Pulmonary artery endothelial cell (primary cell): ENCODE measurements at places on chromosomes 2 and 18.

GRCh38 chr2:27889774-27890145, 427 bp downstream of the RBKS start:
- DNase-seq, result no peak

DNA sequence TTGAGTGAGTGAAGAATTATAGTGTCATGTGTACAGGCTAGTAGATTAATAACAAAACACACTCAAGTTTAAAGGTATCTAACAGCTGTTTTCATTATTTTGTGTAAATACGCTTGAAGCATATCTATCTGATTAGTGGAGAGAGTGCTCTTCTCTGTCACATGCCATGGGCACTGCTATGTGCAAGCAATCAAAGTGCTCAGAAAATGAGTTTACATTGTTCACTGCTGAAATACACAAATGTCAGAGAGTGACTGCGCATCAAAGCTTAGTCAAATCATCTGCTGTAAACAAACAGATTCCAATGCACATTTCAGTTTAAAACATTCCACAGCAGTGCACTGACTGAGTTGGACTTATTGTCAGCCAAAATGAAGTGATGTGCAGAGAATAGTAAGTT, 423.4 kb downstream of the ZEB2 start:
- no peak for DNase-seq

DNA sequence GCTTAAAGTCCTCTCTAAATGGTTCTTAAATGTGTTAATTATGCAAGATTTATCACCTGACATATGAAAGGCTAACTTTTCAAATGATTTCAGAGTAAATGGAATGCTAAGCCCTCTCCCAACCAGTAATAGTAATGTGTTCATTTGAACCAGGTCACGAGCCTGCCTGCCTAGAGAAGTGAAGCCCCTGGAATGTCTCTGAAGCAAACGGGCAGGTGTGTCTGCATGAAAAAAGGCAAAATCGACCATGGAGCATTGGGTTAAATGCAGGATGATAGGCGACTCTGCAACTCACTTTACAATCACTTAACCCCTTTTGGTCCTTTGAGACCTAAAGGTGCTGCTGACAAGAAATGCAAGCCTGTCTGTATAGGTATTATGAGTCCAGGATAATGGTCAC, 798.4 kb upstream of the ACVR2A start:
- DNase-seq, result no peak

DNA sequence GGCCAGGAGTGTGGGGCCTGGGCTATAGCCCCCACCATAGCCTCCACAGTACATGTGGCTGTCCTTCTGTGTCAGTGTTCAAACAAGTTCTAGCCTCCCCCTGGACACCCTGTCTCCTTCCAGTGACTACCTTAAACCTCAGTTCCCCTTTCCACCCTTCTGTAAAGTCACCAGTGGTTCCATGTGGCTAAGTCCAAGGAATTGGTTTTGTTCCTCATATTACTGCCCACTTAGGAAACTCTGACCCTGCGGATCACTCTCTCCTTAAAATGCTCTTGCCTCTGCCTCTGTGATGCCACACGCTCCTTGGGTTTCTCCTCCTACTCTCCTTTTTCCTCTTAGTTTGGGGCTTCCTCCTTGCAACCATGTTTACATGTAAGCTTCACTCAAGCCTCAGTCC, 27.8 kb upstream of the REL start:
- DNase-seq, result no peak

DNA sequence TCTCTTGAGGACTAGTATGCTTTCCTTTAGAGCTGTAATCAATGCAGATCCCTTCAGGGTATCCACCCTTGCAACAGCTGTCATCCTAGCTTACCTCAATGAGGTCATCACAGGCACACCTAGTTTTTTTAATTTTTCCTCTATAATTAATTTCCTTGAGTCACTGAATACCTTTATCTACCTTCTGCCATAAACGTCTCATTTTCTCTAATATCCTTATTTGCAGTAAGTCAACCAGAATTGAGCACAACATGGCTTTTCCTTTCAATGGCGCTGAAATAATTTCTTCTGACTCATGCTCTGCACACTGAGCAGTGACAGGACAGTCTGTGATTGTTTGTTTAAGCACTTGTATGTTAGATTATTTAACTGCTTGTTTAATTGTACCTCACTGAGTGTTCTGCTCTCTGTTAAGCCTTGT, 49.4 kb downstream of the ETAA1 start:
- DNase-seq, result no peak

GRCh38 chr2:127619877-127620705, 25.9 kb upstream of the GPR17 start:
- DNase-seq, result no peak

- peak; percentile 77 for DNase-seq
These were observed 26.1 kb upstream of the SETBP1 start for GRCh38 chr18:44654573-44654972.

DNA sequence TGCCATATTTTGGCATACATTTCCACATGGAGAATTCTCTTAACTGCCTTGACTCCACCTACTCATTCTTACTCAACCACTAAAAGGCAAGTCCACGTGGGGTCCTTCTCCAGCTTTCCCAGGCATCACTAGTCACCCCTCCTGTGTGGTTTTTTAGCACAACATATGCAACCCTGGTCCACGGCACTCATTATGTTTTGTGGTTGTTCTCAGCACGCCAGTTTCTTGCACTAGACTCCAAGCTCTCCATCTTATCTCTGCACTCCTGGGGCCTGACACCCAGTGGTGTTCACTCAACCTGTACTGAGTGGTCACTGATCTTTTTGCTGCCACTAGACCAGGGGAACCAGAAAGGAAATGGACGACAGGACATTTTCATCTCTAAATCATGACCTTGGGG, 18.0 kb downstream of the MARCHF4 start:
- no peak for DNase-seq

GRCh38 chr2:180670302-180671003, 310.0 kb upstream of the UBE2E3 start:
- no peak for DNase-seq

DNA sequence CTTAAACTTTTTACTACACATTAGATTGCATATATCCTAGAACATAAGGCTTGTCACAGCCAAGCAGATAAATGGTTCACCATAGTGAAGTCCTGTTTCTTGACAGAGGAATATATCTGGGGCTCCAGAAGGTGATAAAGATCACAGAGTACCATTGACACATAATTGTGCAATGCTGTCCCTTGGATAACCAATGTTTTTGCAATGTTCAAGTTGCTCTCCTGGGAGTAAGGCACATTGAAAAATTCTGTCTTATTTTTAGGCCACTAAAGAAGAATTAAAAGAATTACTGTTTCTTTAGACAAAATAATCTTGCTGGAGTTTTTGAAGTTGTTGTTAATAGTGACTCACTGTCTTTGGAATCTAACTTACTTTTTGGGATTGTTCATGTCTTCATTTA, 1132.8 kb downstream of the LRP1B start:
- DNase-seq, result no peak

- DNase-seq, result no peak
These were observed 143.9 kb downstream of the MYT1L start for GRCh38 chr2:2187196-2187595.

DNA sequence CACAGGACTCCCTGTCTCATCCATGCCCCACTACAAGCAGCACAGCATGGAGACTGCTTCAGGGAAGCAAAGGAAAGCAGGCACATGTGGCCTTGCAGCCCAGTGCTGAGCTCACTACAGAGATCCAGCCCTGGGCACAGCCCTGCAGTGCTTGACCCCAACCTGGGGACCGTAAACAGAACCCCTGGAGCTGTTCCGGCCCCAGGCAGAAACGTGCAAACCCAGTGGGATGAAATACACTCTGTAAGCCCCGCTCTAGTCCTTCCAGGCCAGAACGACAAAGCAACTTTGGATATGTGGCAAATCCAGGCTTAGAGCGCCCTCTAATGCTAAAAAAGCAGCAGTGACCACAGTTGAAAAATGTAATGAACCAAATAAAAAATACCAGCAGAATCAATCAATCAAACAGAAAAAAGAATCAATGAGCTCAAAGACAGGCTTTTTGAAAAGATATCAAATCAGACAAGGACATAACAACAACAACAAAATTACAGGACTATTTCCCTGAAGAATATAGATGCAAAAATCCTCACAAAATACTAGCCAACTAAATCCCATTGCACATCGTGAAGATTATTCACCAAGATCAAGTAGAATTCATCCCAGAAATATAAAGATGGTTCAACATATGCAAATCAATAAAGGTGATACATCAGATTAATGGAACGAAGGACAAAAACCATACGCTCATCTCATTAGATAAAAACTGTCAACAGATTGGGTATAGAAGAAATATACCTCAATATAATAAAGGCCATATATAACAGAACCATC, 45.6 kb downstream of the ZNF519 start:
- DNase-seq, result no peak

- no peak for DNase-seq
These were observed 366.9 kb downstream of the NYAP2 start for GRCh38 chr2:225766431-225766830.

- no peak for DNase-seq
These were observed 13.9 kb downstream of the ARPC2 start for GRCh38 chr2:218230882-218231281.

GRCh38 chr2:121897335-121897970, 142.0 kb downstream of the TSN start:
- DNase-seq, result no peak

GRCh38 chr18:38497266-38497665, 931.7 kb upstream of the CELF4 start:
- no peak for DNase-seq

GRCh38 chr18:79905389-79905911, 46.0 kb downstream of the SLC66A2 start:
- no peak for DNase-seq

DNA sequence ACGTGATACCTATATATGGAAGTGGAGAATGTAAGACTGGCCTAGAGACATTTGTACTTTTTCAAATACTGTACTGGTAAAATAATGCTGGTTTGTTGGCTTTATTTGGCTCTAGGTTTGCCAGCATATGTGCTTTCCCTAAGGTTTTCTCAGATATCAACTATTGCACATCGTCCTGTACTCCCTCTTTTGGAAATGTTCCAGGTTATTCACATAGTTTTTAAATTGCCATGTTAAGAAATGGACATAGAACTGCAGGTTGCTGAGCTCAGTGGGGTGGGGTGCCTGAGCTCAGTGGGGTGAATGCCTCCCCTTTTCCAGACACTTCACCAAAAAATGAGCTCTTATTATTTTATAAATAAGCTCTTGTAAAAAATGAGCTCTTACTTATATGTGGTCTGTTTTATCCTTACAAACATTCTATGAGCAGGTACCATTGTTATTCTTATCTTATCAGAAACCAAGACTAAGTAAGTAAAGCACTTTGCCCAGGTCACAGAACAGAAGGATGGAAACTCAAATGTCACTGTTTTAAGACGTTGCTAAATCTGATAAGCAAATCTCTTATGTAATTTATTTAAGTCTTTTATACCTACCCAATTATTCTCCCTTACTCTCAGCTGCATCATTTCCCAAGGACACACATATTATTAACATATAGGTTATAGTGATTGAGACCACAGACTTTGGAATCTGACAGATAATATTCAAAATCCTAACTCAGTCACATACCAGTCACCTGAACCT, 99.0 kb downstream of the CPS1 start:
- no peak for DNase-seq

- DNase-seq, result no peak
These were observed 117.8 kb downstream of the ATL2 start for GRCh38 chr2:38259311-38259710.

GRCh38 chr18:50203801-50204604, 9.1 kb upstream of the MYO5B start:
- no peak for DNase-seq

GRCh38 chr2:240780023-240780700, 39.9 kb downstream of the KIF1A start:
- DNase-seq, result no peak

GRCh38 chr2:38207168-38207567, 131.2 kb upstream of the CYP1B1 start:
- DNase-seq, result no peak

DNA sequence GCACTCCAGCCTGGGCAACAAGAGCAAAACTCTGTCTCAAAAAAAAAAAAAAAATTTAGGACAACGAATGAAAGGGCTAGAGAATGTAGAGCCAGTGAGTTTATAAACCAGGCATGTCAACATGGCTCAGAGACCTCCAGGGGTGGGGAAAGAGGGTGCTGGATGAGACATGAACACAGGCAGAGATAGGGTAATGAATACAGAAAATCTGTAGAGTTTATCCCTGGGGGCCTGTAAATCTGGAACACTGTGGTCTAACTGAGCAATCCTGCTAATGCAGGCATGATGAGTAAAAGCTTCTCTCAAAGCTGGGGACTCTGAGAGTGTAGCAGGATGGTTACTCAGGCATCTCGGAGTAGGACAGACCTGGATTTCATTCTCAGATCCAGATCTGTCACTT, 59.2 kb upstream of the IGFBP2 start:
- no peak for DNase-seq

DNA sequence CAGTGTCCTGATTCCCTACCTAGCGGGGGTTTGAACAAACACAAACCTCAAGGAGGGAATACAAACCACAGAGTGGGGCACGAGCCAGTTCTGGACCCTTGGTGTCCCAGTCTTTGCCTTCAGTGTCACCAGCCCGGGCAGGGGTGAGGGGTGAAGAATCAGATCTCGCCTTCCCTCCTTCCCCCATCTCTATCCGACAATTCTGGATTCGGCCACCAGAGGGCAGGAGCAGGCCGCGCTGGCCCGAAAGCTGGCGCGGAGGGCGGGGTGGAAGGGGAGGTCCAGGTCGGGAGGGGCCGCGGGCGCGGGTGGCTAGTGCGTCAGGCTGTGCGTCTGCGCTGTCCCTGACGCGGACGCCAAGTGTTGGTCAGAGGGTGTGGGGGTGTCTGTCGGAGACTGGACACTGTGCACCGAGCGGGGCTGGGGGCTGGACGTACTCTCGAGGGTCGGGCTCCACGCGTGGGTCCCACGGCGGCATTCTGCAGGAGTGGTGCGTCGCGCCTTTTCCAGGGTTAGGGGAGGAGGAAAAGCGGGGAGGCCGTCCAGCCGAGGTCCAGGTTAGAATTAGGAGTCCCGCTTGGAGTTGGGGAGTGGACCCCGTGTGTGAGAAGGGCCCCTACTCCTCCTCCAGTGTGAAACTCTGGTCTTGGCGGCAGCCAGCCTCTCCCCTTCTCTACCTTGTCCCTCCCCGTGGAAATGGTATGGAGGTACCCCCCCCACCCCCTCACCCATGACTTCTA, 2.9 kb upstream of the CRYBA2 start:
- DNase-seq, result no peak

- DNase-seq, result no peak
These were observed 495 bp downstream of the TMEM169 start for GRCh38 chr2:216082117-216082711.

DNA sequence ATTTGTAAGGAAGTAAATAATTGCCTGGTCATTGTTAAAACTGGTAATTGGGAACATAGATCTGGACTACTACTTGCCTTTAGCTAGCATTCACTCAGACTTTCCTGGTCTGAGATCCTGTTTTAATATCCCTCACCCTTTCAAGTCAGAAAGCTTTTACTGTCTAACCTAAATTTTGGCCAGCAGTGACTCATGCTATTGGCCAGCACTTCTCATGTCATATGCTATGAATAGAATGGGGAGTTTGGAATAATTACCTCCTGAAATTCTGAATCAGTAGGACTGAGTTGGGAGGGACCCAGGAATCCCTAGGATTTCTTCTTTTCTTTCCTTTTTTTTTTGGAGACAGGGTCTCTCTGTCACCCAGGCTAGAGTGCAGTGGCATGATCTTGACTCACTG, 19.3 kb downstream of the STK36 start:
- no peak for DNase-seq
